GM19239 (cell line): ENCODE measurements at places on chromosomes 6 and 20.

DNA sequence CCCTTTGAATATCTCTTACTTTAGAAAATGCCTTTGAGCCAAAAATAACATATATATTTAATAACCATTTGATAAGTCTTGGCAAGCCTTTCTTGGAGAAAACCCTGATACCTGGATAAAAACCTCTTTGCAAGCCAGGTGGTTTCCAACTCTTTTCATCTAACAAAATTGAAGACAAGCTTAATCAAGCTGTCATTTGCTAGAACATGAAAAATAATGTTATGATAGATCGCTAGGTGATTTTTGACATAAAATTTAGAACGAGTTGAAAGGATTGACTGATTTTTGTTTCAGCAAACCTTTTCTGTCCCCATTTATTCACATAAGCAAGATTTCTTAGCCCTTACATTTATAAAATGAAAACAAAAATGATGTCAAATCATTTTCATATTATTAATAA is 44.6 kb downstream of the ABRACL start:
- no peak for DNase-seq

- DNase-seq, result no peak
These were observed 1.1 kb downstream of the CD164 start for GRCh38 chr6:109381061-109381746.

DNA sequence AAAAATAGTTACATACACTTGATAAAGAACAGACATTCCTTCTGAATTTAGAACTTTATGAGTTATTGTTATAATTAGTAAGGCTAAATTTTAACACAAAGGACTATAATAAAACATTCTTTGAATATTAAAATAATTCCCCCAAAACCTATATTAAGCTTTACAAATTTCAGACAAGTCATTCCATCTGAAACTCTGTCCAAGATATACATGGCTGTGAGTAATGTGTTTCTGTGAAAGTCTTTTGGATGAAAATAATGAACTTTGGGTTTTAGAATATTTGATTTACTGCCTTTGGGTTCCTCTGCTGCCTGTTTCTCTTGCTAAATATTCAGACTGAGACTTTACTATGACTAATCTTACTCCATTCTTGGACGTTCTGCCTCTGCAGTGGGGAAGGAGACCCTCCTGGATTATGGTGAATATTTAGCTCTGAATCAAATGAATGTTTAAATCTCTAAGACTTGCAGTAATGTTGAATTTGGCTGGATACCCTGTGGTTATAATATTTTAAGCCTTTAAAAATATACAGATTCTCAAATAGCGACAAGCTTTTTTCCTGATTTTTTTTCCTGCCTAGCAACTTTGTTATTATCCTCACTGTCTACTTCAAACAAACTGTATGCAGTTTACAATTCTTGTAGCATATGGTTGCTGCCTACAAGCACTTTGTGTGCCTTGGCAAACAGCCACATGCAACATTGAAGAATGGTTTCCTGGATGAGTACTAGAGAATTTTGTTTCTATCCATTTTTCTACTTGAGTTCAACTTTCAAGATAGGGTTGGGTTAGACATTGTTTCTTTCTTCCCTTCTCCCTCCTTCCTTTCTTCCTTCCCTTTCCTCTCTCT is 51.4 kb downstream of the TXLNB start:
- DNase-seq, result no peak

DNA sequence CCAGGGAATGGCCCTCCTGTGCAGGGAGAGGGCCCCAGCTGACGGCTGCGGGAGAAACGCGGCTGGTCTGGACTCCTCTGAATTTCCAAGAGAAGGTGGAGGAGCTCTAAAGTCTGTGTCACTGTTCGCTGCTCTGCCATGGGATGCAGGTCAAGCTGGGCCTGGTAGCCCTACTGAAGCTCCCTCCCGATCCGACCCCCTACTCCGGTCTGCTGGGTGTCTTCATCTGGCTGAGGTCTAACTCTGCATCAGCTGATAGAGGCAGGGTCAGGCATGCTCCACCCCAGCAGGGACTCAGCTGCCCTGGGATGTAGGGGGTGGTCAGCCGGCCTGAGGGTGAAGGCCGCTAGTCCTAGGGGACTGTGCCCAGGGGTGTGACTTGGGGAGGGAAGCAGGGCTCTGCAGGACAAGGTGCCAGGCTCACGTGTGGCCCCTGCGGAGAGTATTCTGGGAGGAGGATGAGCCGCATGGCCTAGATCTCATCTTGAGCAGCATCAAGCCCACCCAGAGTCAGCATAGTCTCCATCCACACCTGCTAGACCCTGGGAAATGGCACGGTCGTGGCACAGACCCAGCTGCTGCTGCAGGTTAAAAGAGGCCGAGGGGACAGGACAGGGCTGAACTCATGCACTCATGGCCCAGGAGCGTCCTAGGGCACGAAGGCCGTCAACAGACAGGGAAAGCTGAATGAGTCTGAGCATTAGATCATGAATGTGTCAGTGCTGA is 1.4 kb downstream of the CST3 start:
- no peak for DNase-seq

- DNase-seq, result no peak
These were observed 12.3 kb upstream of the MTG2 start for GRCh38 chr20:62170536-62170935.

DNA sequence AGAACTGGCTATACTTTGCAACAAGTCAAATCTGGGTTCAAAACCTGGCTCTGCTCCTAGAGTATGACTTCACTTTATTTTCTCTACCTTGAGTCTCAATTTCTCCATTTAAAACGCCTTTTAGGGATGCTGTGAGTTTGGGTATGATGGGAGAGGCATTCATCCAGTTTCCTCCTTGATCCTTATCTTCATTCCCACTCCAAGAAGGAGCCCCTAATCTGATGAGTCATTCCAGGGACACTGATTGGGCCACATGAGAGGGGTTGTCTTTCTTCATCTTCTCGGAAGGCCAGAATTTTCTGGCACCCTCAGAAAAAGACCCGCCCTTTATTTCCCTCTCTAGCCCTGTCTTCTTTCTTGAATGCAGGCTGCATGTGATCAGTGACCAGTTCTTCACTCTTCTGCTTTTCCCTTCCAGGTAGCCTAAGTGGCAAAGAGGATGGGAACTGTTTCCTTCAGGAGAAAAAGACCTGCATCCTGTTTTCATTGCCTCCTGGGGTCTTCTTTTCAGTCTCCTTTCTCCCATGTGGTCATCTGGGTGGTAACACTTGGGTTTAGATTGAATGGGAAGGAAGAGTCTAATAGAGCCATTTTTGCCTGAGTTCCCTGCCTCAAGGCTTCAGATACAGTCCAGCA is 32.1 kb upstream of the PNRC1 start:
- no peak for DNase-seq

GRCh38 chr6:133809406-133809805 is 79.5 kb upstream of the TCF21 start:
- no peak for DNase-seq

DNA sequence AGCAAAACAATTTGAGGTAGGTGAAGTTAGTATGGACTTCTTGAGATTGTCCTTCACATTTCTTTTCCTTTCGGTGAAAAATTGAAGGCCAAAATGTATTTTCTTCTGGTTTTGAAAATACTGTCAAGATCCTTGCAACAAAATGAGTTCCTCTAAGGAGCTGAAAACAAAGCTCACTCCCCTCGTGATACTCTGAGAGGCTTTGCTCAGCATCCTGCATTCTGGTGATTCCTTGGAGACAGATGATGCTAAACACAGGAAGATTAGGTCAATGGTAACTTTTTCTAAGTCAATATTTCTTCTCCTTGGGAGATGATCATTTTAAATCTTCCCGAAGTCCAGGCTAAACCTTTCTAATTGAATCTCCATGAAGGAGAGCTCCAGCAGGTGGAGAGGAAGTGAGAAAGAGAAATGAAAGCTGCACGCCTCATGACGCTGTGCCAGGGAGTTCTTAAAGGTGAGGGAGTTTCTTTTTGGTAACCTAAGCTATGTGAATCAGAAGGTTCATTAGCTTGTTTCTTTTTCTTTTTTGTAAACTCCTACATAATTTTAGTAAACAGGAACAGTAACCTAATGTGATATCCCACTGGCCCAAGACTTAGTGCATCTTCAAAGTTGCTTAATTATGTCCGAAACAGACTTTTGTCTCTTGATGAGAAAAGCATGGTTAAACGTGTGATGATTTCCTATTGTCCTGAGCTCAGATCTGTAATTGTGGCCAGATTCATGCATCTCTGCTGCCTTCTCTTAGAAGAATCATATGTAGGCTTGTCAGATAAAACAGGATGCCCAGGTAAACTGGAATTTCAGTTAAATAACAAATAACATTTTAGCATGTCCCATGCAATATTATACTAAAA is 15.0 kb downstream of the ESR1 start:
- DNase-seq, result no peak
